Right lobe of liver (tissue), 6 donors: ENCODE measurements at places on chromosomes 11 and 22. TPM values are rescaled to one million over a fixed set of nuclear protein-coding genes. Genes with fewer than 3 reads are reported as not detected.
A peak's percentile ranks its signal among the peaks of the same experiment; 100 is the strongest.

- DNase-seq = no peak
Observed at GRCh38 chr11:67054836-67055523, 1.7 kb upstream of the RHOD start.

DNA sequence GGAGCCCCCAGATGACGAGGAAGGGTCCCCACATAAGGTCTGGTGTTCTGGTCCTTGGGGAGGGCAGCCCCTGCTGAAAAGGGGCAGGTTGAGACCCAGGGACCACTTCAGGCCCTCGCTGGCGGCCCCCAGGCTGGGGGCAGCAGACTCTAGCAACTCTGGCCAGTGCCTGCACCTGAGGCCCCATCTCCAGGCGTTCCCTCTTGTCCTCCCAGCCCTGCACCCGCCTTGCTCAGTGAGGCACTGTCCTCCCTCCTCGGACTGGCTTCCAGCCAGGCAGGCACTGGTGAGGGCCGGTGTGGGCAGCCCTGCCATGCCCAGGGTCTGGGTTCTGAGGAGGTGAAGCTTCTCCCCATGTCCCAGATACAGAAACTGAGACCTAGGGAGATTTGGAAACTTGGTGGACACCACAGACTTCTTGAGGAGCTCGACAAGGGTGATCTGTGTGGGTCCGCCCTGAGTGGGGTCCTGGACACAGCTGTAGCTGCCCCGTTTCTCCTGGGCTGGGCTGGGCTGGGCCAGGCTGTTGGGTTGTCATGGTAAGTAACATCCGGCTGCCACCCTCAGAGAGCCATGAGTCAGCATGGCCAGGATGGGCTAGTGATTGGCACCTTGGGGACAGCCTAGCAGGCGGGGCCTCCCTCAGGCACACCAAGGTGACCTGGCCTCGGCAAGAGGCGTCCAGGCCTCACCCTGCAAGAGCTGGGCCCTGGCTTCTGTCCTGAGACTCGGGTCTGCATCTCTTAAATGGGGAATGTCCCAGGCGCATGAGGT, 11.1 kb upstream of the PHLDA2 start:
- no peak for DNase-seq

GRCh38 chr11:111911563-111912401, at the start of gene CRYAB:
TSS of gene CRYAB (minus strand) at chr11:111911770. CDS start at chr11:111911724, 46 bp downstream.
- no peak for DNase-seq

DNA sequence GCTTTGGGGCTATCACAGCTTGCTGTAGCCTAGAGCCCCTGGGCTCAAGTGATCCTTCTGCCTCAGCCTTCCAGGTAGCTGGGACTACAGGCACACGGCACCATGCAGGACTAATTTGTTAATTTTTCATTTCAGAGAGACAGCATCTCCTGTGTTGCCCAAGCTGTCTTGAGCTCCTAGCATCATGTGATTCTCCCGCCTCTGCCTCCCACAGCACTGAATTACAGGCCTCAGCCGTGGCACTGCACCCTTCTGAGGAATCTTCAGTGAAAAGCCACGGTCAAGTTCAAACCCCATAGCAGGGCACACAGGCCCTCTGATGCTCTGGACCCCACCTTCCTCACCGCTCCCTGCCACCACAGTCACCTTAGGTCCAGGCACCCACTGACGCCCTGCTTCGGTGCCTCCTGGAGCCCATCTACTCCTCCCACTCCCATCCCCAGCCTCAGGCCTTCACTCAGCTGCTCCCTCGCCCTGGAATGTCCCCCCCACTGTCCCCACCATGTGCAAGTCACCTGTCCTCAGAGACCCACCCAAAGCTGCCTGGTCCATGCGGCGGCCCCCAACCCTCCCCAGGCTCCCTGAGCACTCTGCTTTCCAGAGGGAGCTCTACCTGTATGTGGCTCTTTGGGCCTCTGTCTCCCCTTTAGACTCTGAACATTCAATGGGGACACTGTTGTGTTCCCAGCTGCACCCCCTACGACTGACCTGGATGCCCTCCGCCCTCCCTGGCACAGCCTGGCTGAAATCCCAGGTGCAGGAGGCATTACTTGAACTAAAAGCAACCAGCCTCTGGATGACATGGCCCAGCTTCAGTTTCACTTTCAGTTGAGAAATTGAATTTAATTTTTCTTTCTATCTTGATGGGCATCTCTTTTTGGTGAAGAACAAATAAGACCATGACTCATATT, 1.6 kb downstream of the APOL2 start:
- peak; percentile 78 for DNase-seq

DNA sequence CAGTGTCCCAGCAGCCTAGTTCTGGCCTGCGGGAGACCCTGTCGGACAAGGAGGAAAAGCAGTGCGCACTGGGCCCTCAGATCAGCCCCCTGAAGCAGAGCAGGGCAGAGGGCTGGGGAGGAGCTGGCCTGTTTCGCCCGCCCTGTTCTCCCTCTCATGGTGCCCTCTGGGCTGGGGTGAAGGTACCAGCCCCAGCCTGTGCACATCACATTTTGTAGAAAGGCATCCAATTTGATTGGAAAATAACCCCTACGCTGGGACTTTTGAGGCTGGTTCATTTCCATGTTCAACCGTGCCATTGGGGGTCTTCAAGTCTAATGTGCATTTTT, 832 bp upstream of the NAP1L4 start:
- no peak for DNase-seq

DNA sequence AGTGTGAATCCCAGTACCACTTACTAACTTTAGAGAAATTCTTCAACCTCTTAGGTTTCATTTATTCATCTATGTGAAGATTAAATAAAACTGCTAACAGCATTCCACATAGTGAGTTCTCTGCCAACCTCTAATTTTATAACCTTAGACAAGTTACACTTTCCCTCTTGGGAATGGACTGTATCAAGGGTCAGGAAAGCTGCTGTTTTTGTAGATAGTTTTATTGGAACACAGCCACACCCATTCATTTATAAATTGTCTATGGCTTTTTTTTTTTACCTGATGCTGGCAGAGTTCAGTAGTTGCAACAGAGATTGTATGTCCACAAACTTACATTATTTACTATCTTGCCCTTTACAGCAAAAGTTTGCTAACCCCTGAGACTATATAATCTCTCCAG, 81.1 kb downstream of the PAK1 start:
- no peak for DNase-seq

DNA sequence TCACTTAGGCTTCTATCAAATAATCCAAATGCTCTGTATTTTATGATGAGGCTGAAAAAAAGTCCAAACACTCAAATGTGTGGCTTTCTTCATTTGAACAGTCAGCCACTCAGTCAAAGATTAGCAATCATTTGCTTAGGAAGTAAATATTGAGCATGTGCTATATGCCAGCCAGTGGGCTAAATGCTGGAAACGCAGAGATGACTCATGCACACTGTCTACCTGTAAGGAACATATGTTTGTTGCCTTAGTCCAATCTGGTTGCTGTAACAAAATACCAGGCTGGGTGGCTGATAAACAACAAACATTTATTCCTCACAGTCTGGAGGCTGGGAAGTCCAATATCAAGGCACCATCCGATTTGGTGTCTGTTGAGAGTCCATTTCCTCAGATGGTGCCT, 617.3 kb downstream of the NTM start:
- no peak for DNase-seq

- DNase-seq = no peak
Observed at GRCh38 chr11:79400206-79400605, 40.6 kb downstream of the TENM4 start.

DNA sequence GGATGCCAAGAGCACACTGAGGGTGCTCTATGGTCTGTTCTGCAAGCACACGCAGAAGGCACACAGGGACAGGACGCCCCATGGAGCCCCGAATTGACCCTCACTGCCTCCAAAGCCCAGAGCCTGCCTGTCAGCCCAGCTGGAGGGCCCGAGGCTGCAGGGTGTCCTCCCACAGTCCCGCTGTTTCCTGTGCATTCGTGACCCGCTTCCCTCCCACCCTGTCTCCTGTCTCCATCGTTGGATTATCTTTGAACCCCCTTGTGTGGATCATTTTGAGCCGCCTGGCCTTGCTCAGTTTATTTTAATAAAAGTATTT, 25.6 kb downstream of the PARVG start:
- DNase-seq = no peak

DNA sequence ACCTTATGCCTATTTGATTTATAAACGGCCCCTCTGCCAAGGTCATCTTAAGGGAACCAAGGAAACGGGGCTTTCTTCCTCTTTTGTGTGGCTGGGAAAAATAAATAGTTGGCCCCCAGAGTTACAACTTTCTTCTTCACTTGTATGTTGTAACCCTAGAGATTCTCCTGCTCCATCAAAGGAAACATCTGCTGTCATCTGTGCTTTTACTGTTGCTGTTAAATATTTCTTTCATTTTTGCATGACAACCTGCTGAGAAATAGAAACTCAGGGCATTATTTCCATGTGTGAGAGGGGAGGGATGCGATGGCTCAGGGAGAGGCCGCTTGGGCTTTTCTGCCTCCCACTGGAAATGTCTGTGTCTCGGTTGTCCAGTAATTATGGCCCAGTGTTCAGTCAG, 21.8 kb upstream of the CDC42EP2 start:
- DNase-seq = no peak

GRCh38 chr11:64141081-64141783, 24.7 kb downstream of the MACROD1 start:
- DNase-seq = no peak

GRCh38 chr22:49598338-49598737, 229.3 kb downstream of the BRD1 start:
- no peak for DNase-seq

The NLRP10 gene
- total RNA-seq = not detected

The HSCB gene
- total RNA-seq = 13.7 TPM

The GSTT2B gene
- total RNA-seq = not detected
